Esophagus muscularis mucosa (tissue), 4 donors: ENCODE measurements at places on chromosomes 2 and 18. TPM values are rescaled to one million over a fixed set of nuclear protein-coding genes. Genes with fewer than 3 reads are reported as not detected.
A peak's percentile ranks its signal among the peaks of the same experiment; 100 is the strongest.

DNA sequence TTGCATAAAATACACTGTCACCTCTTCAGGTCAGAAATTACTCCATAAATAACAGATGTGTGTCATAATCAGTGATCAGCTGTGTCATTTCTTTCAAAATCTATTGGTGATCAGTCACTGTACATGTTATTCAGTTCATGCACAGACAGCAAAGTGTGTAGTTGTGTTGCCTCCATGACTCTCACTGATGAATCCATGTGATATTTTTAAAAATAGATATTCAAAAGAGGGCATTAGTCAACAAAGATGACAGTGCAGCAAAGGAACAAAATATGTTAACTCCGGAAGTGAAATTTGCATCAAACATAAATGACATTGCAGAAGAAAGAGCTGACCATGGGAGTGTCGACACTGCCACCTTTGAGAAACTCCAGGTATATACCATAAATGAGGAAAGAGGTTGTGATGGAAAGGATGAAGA is 17.1 kb upstream of the MCM6 start:
- no peak for DNase-seq

- DNase-seq: no peak
Measured at GRCh38 chr18:23825496-23825895, 136.2 kb downstream of the LAMA3 start.

DNA sequence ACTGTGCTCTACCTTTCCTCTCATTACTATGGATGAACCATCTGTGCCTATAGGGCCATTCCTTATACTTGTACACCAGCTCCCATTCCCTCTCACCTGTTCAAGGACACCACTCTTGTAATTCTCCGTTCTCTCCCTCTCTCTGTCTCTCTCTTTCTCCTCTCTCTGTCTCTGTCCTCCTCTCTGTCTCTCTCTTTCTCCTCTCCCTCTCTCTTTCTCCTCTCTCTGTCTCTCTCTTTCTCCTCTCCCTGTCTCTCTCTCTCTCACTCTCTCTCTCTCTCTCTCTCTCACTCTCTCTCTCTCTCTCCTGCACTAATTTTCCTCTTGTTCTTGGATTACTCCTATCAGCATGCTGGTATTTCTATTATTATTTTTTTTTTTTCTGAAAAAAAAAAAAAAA is 78.9 kb upstream of the RMDN2 start:
- no peak for DNase-seq

GRCh38 chr2:150208689-150209088 is 278.8 kb downstream of the RND3 start:
- DNase-seq: no peak

GRCh38 chr2:151052850-151053660 is 208.6 kb downstream of the RBM43 start:
- DNase-seq: no peak

- no peak for DNase-seq
Measured at GRCh38 chr18:11177382-11177781, 28.0 kb upstream of the PIEZO2 start.

DNA sequence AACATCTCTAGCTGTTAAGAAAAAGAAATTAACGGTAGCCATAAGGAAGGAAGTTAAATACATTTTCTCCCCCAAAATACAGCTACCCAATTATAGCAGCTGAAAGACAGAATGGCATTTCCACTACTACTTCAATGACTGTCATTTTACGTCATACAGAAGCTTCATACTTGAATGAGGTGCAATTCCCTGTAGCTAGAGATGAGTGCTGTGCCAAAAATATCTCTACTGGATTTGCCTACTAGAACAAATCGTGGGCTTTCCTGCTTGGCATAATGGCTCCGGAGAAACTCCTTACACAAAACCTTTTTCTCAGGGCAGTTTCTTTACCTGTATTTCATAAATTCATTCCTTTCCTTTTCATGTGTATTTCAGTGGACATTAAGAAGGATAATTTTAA is 36.3 kb upstream of the NRXN1 start:
- DNase-seq: no peak

GRCh38 chr2:108417254-108417653 is 31.8 kb upstream of the GCC2 start:
- no peak for DNase-seq

- peak; percentile 64 for DNase-seq
Measured at GRCh38 chr2:97774425-97774824, 61.0 kb downstream of the ZAP70 start.

DNA sequence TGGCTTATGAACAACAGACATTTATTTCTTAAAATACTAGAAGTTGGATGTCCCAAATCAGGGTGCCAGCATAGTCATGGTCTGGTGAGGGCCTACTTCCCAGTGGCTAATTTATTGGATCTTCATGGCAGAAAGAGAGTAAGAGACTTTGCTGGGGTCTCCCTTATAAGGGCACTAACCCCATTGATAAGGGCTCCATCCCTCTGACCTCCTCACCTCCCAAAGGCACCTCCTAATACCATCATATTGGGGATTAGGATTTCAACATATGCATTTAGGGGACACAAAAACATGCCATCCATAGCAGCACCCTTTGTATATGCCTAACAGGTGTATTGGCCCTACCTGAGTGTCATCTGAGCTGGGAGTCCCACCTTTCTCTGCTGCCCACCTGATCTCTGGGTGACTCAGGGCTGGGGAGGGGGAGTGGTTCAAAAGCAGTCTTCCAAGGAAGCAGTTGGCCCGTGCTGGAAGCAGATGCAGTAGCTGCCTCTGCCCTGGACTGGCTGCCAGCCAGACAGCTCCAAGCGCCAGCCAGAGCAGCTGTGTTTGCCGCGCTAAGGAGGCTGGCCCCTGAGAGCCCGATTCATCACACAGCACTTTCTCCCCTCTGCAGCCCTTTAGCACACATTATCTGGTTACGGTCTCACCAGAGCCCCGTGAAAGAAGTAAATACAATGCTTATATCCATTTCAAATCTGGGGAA is 84.6 kb downstream of the SMAD7 start:
- no peak for DNase-seq

- DNase-seq: no peak
Measured at GRCh38 chr2:56729212-56729611, 545.4 kb downstream of the CCDC85A start.

GRCh38 chr18:70075906-70076305 is 128.2 kb upstream of the CD226 start:
- no peak for DNase-seq

GRCh38 chr2:196338440-196338839 is 167.1 kb upstream of the STK17B start:
- no peak for DNase-seq

Gene KCNK3
- 2.1 TPM for total RNA-seq

Gene DRC1
- not detected for total RNA-seq

Gene MAP4K4
- 37.8 TPM for total RNA-seq
